ENCODE measurements at places on chromosomes 11 and 22.

DNA sequence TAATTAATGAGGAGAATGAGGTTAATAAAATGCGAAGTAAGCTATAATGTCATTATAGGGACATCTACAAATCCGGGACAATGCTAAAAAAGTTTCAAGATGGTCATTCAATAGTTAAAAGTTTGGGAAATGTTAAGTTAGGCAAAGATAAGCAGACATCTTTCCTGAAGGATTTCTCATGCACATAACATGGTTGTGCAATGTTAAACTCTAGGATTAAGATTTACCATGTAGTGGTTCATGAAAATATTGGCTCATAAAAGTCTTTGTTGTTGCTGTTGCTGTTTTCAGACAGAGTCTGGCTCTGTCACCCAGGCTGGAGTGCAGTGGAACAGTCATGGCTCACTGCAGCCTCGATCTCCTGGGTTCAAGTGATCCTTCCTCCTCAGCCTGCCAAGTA, 751.5 kb upstream of the CCDC179 start:
- no peak for DNase-seq

- DNase-seq, result peak; percentile 60
These were observed 4.9 kb upstream of the CNTN5 start for GRCh38 chr11:99015634-99016454.

DNA sequence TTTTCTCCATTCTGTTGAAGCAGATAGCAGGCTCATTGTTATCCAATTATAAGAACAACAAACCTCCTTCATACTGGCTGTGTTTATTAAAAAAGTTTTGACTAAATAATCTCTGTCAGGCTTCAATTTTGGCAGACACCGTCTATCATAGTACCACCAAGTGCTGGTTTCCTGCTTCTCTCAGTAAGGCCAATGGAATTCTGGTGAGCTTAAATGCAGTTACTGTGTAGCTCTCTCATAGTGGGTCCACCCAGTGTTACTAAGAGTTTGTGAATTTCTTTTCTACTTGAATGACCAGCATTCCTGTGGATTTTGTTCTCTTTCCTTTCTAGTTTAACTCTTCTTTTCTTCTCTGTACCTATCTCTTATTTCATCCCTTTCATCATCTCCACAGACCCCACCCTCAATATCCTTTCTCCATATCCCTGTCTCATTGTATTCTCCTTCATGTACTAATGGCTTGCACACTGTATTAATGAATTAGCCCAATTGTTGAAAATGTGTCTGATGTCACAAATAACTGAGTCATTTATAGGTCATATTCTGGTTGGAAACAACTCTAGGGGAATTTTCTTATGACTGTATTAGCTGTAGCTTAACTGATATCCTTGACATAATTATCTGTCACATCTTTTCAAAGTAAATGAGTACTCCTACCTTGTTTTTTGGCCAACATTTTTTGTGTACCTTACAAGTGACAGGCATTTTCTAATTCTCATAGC, 372.1 kb downstream of the FAT3 start:
- no peak for DNase-seq

DNA sequence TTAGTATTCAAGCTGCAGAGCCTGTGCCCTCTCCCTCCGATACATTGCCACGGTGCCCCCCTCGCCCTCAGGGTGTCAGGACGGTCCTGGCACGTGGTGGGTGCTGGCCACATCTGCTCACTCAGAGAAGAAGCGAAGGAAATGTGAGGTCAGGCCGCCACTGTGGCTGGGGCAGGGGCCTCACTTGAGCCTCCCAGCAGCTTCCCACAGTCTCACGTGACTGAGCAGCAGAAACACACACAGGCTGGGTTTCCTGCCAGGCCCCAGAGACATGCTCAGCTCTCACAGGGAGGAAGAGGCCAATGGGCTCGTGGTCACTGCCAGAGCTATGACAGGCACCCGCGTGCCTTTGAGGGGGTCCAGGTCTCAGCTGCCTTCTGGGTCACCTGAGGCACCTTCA, 37.9 kb upstream of the PRR5 start:
- DNase-seq, result no peak

GRCh38 chr11:4436411-4436810, 12.7 kb upstream of the OR52K2 start:
- no peak for DNase-seq

DNA sequence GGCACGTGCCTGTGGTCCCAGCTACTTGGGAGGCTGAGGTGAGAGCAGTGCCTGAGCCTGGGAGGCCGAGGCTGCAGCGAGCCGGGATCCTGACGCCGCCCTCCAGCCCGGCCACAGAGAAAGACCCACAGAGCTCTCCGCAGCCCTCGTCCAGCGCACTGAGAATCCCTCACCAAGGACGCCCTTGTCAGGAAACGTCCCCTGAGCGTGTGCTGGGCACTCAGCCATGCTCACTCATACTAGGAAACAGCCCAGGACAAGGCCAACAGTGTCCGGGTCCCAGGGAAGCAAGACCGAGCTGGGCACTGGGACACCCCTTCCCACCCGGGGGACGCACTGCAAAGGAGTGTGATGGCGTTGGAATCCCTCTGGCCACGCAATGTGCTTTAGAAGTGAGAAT, 14.5 kb downstream of the DEAF1 start:
- no peak for DNase-seq

- DNase-seq, result no peak
These were observed 217.5 kb upstream of the E2F8 start for GRCh38 chr11:19458231-19458630.

DNA sequence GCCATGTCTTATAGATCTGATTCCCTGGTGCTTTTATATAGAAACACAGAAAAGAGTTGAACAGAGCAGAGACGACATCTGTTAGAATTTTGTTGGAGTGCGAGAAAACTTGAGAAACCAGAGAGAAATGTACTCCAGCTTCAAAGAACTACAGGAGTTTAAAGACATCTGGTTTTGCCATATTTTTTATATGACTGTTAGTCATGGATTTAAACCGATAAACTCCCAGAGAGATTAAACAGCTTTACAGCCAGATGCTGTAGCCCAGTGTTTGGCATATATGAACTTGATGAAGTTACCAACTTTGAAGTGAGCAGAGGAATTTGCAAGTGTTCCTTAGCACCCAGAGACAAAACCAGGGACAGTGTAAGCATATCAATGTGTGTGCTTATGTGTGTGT, 1083.1 kb downstream of the LRRC4C start:
- no peak for DNase-seq

DNA sequence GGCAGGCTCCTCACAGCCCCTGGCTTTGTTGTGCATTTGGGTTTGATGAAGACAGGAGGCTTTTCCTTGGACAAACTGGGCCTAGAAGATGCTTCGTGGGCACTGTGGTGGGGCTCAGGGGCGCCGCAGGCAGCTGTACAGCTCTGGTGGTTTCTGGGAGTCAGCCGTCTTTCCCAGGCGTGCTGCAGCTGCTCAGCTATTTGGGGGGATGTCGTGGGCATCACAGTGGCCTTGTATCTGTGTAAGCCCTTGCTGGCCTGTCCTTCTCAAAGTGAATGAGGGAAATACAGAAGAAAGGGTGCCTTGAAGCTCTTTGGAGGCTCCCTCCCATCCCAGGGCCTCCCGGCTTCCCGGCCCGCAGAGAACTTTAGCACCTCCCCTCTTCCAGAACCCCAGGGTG, 89.5 kb downstream of the TBC1D22A start:
- DNase-seq, result no peak

- DNase-seq, result no peak
These were observed 205.6 kb downstream of the ADAMTS15 start for GRCh38 chr11:130653838-130654636.

DNA sequence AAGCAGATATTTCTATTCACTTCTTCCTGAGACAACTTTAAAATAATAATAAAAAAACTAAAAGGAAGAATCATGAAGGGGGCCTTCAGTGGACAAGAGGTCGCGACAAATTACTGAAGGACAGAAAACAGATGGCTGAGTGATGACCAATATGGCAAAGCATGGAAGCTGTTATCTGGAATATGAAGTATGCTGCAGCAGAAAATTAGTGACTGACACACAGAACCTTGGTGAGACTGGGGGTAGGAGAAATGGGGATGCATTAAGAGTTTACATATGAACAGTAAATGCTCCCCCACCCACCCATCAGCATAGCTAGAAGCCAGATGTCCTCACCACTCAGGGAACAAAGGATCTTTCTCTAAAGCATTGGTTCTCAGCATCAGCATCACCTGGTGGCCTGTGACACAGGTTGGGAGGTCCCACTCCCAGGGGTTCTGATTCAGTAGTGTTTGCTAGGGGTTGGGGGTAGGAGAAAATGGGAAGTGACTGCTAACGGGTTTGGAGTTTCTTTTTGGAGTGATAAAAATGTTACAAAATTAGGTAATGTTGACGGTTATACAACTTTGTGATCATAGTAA, 59.7 kb downstream of the NARS2 start:
- no peak for DNase-seq

DNA sequence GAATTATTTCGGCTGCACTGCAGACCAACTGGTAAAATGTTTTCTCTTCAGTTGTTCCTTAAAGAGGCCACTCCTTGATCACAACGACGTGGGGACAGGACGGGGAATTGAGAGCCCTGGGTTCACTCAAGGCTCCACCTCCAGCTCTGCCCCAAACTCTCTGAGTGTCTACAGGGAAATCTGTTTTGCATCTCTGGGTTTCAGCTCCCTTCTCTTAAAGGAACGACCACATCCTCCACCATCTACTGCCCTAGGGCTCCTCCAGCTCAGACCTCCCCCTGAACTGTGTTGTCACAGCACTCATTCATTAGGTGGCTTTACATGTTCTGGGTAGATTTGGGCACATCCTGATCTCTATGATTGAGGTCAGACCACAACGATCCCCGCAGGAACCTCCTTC, 5.1 kb upstream of the PPFIA1 start:
- DNase-seq, result no peak

DNA sequence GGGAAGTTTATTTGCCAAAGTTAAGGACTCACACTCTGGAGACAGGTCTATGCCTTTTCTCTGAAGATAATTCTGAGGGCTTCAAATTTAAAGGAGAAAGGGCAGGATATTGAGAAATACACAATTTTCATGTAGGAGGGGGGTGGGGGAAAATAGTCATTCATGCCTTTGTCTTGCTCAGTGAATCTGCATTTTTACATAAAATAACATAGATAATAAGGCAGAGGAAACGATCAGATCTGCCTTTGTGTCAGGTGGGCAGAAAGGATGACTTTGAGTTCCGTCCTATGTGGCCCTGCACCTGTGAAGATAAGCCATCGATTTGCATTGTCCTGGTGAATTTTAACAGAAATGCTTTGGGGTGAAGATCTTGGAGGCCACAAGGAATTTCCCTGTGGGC, 76.8 kb downstream of the SC5D start:
- no peak for DNase-seq

- peak; percentile 44 for DNase-seq
These were observed 585 bp downstream of the ARHGEF12 start for GRCh38 chr11:120336641-120337354.

DNA sequence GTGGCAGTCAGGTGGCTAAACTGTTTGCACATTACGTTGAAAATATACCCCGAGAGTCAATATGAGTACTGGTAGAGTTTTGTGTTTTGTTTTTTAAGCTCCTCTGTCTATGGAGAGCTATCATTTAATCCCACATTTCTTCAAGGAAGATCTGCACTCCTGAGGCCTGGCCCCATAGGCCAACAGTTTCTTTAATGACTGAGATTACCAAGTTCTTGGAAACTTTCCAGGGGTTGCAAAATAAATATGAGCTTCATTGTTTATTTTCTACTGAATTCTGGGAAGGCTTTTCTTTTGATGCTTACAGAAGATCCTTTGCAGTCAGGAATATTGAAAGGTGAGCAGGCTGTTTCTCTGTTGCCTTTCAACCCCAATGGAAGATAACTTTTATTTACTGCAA, 452.0 kb downstream of the JRKL start:
- no peak for DNase-seq

- no peak for DNase-seq
These were observed 14.1 kb downstream of the DCPS start for GRCh38 chr11:126317756-126318573.

DNA sequence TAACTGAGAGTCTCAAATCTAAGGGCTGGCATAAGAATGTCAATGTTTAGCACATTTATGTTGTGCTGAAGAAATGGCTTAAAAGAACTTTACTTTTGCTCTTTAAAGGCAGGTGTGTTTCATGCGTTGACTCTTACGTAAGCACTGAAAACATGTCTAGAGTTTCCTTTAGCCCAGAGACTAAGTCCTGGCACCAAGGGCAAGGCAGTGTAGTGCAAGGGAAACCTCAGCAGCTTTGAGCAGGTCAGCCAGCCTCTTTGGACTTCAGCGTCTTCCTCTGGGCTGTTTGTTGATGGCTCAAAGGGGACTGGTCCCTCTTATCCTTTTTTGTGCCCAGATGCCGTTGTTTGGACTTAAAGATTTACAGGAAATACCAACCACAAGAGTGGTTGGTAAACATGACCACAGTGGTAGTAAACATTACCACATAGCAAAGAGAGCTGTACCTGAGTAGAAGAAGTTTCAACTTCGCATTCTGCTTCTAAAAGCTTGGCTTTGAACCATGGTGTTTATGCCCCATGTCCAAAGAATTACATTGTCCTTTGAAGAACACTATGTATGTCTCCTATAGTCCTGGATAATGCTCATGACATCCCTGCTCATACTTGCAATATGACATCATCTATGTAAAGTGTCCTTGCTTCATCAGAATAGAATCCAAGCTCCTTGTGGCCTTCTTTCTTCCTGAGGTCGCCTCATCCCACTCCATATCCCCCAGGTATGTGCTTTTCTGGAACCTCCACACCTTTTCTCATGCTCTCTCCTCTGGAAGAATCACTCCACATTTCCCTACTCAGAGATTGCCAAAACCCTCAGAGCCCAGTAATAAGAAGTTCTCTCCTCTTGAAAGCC, 23.5 kb downstream of the TENM4 start:
- peak; percentile 44 for DNase-seq

DNA sequence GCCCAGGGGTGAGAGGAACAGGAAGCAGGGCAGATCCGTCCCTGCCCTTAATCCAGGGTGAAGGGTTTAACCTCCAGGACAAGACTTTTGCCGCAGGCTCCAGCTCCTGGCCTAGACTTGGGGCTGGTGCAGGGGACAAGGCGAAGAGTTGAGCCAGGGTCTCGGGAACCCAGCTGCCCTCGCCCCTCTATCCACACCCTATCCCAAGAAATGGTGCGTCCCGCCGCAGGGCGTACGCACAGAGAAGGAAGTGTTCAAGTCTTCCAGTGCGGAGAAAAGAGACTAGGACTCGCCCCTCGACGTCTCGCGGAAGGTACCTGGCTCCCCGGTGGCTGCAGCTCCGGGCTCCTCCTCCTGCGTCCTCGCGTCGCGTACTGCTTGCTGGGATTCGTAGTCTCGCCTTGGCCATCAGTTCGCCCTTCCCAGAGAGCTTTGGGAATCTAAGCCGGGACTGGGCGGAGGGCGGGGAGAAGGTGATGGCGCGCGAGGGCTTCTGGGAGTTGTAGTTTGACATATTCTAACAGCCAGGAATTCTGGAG, at the start of gene ZMAT5:
ZMAT5 (minus strand) TSS at position 376 of the 539 bp plus-strand sequence. CDS start 18,463 bp downstream, outside the sequence.
- DNase-seq, result peak; percentile 90

DNA sequence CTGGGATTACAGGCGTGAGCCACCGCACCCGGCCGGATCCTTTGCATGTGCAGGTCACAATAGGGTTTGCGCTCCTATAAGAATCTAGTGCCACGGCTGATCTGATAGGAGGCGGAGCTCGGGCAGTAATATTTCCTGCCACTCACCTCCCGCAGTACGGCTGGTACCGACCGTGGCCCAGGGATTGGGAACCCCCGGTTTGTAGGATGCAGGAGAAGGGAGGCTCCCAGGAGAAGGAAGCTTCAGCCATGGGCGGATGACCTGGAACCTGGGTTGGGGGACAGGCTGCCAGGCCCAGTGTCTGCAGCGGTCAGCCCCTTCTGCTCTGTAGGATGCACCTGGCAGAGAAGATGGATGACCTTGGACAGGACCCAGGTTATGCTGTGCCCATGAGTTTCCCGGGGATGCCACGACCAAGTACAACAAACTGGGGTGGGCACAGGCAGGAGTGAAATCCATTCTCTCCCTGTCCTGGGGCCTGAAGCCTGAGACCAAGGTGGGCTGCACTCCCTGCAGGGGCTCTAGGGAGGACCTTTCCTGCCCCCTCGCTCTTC, 818.9 kb downstream of the BRD1 start:
- no peak for DNase-seq

Data from NCI-H510A treated with DMSO at 0.1 percent for 48 hours (cell line).